ENCODE measurements at places on chromosomes 6 and 20. TPM values are rescaled to one million over a fixed set of nuclear protein-coding genes. Genes with fewer than 3 reads are reported as not detected.

DNA sequence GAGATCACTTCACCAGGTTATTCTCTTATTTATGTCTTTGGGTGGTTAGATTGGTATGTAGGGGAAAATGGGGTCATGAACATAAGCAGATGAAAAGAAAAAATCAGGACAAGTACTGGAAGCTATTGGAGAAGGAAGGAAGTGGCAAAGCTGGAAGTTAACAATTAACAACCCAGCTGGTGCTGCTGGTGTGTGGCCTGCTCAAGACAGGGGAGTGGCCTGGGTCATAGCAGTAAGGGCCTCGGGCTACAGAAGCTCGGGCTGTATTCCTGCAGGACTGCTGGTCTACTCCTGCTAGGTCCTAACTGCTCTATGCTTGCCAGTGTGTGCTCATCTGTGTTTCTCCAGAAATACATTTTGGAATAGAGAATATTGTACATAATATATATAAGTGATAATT is 19.6 kb downstream of the MYLIP start:
- no peak for DNase-seq

Gene IGF2R
- total RNA-seq, result 163 TPM

- DNase-seq, result no peak
These were observed 711 bp upstream of the SIRT5 start for GRCh38 chr6:13573669-13574110.

DNA sequence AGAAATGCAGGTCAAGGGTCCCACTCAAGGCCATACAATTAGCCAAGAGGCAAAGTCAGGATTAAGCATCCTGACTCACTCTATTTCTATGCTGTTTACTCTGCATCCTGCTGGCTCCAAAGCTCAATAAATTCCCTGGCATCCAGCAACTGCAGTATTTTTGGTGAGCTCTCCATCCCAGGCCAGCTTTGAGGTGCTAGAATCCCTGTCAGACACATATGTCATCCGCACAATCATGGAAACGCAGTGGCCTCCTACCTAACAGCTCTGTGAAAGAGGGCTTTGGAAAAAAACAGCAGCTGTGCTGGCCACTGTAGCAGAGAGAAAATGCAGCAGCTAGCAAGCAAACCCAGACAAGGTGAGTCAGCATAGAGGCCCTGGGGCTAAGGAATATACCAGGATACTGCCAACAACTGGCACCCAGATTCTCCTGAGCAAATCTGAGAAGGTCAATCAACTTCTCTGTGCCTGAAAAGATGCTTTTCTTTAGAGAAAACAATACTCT is 58.4 kb downstream of the ANKEF1 start:
- DNase-seq, result no peak

DNA sequence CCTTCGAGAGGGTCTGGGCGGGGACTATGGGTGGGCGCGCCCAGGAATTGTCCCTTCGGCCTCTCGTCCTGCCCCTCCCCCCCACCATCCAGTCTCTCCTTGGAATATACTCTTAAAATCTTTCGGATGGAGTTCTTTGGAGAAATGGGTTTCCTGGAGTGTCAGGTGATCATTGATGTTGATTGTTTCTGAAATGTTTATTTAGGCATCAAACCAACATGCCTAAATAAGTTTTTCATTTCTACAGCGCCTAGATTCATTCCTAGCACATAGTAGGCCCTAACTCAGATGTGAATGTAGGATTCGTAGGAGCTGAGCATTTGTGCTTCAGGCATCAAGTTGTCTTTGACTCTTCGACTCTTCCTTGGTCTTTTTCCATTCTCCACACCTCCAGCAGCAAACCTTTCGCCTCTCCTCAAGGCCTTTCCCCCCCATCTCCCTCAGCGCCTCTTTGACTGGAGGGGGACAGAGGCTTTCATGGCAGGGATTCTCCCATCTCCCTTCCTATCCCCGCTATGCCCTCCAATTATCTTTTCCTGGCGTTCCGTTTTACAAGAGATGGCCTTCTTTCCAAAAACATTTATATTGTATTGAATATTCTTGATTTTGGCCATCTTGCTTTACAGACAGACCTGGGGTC is 610 bp downstream of the CASP8AP2 start:
- DNase-seq, result no peak

- DNase-seq, result no peak
These were observed 14.1 kb upstream of the CPNE5 start for GRCh38 chr6:36853325-36853724.

GRCh38 chr20:32343439-32343838 is 14.7 kb upstream of the ASXL1 start:
- no peak for DNase-seq

- DNase-seq, result no peak
These were observed 21.5 kb upstream of the HS3ST5 start for GRCh38 chr6:114364301-114364700.

Gene RAET1G
- 1.2 TPM for total RNA-seq

Gene CTNNBL1
- 71.2 TPM for total RNA-seq

Gene SPATS1
- total RNA-seq, result not detected

GRCh38 chr6:42512579-42512978 is 51.2 kb upstream of the UBR2 start:
- no peak for DNase-seq
